ENCODE measurements at places on chromosomes 2 and 18. TPM values are rescaled to one million over a fixed set of nuclear protein-coding genes. Genes with fewer than 3 reads are reported as not detected.

- DNase-seq = no peak
These were observed 22.7 kb upstream of the NFU1 start for GRCh38 chr2:69459936-69460335.

Gene UGT1A8
- not detected for total RNA-seq

Gene IMPA2
- 25.8 TPM for total RNA-seq

DNA sequence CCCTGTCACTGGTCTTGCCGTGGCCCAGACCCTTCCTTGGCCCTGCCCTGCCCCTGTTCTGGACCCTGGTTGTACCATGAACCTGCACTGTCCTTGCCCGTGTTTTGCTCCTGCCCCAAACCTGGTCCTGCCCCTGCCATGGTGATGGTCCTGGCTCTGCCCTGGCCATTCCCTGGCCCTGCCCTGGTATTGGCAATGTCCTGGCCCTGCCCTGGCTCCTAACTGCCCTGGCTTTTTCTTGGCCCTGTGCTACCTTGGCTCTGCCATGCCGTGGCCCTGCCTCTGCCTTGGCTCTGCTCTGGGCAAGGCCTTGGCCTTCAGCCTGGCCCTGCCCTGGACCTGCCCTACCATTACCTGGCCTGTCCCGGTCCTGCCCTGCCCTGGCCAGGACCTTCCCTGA is 5.5 kb upstream of the ANKRD62 start:
- no peak for DNase-seq

GRCh38 chr18:21112140-21112473 is 494 bp upstream of the ROCK1 start:
- no peak for DNase-seq

GRCh38 chr2:12617366-12617765 is 99.4 kb upstream of the TRIB2 start:
- no peak for DNase-seq

Gene TMEM214
- 71.8 TPM for total RNA-seq

Gene LYG2
- total RNA-seq = not detected

DNA sequence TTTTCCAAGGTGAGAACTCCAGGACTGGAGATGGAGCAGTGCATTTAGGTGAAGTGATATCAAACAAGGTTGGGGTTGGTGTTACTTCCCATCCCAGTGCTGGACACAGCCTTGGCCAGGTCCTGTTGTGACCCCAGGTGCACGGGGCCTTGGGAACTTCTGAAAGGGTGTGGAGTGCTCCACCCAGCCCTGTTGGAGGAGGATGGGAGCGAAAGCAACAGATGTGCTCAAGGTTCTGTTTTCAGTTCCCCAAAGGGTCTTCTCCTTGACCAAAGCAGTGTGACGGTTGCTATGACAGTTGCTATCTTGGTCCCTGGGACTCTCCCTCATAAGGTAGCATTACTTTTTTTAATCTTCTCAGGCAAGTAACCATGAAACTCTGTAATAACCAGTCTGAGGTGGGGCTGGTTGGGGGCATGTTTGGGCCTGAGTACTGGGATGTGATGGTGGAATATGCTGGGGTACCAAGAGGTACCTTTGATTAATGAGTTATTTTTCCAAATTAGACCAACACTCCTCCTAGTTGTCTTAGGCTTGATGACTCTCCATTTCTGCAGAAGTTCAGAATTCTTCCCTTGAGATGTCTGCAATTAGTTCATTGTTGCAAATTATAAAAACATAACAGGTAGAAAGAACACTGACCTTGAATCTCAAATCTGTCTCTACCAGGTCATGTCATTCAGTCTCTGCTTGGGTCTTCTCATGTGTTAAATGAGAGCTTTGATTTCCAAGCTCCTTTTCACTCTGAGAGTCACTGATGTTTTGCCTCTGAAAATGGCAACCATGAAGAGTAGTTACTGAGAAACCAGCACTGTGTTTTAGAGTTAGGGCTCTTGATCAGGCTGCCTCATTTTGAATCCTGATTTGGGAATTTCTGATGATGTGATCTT is 154.5 kb downstream of the RPIA start:
- DNase-seq = no peak

DNA sequence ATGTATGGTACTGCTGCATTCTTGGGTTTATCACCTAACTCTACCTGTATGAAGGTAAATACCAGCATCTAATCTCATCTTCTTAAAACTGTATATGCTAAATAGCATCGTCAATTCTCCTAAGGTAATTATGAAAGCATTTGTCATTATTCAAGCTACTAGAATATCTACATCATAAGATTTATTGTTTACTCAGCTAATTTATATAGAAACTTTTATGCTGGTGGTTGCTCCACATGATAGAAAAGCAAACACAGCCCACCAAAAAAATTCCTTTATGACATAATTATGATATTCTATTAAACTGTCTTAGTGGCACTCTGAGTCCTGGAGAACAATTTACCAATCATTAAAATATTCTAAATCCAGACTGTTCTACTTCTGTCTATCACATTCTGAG is 1226.1 kb upstream of the NRXN1 start:
- DNase-seq = no peak

Gene SGPP2
- total RNA-seq = 33.7 TPM

Gene ARL5A
- total RNA-seq = 95.2 TPM

DNA sequence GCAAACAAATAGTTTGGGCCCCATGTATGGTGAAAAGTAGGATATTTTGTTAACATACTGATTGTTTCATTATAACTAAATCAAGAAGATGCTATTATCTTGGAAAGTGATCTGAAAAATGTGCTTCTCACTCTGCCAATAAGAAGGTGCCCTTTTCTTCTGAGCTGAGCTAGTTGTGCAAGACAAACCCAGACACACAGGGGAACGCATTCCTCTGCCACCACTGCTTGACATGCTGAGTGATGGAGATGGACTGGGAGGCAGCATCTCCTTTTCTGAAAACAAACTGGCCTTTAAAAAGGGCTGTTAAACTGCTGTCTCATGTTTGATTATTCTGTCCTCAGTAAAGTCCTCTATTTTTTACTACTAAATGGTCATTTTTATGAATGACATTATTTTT is 1989.9 kb upstream of the CELF4 start:
- DNase-seq = no peak

Gene ALPP
- total RNA-seq = not detected

Gene MROH2A
- total RNA-seq = not detected

Gene LOXL3
- 12.8 TPM for total RNA-seq

DNA sequence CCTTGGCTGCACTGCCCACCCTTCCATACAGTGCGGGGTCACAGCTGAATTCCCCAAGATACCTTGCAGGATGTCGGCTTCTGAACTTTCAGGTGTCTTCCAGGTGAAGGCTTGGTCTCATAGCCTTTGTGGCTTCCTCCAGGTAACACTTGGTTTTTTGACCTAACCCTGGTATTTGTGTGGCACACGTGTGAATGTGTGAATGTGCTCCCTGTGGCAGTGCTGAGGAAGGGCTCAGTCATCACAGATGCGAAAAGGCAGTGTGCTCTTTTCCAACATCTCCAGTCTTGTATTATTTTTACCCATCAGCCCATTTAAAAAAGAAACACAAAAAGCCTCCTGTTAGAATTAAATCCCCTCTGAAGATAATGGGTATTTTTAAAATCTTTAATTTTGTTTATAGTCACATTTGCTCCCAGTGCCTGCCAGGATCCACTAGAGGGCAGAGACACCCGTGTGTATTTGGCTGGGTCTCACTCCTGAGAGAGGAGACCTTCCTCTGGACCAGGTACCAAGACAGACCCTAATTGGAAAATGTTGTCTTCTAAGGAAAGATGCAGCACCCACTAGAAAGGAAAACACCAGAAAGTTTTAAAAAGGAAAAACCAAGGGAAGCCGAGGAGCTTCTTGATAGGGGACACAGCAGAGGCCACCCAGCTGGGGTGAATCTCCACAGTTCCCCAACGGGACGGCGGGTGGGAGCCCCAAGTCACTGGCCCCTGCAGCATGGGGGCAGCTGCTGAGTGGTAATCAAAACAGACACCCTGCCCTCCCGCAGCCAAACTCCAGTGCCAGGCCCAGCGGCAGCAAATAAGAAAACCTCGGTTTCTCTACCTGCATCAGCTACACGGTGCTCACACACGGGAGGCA is 27.7 kb downstream of the FAM110C start:
- DNase-seq = no peak

- DNase-seq = no peak
These were observed 258.5 kb downstream of the RND3 start for GRCh38 chr2:150228936-150229335.

Gene LINC00305
- total RNA-seq = not detected

Gene PPM1G
- 51.7 TPM for total RNA-seq

DNA sequence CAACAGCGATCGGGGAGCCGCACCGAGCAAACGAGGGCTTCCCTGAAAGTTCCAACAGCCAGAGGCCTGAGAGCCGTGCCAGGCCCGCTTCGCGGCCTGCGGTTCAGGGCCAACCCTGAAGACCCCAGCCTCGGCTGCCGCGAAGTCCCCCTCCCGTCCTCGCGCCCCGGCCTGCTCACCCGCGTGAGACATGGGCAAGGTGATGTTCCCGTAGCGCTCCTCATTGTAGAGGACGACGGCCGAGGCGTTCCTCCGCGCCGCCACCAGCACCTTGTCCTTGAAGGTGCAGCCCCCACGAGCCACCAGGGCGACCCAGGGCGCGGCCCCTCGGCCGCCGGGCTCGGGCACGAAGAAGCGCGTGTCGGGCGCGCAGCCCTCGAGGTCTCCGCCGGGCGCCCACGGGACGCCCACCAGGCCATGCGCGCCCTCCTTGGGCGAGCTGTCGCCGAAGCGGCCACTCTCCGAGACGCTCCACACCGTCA is 510 bp downstream of the RNF149 start:
- DNase-seq = peak; percentile 26

Gene PUM2
- 40.4 TPM for total RNA-seq

Gene GNAL
- total RNA-seq = 2.9 TPM

DNA sequence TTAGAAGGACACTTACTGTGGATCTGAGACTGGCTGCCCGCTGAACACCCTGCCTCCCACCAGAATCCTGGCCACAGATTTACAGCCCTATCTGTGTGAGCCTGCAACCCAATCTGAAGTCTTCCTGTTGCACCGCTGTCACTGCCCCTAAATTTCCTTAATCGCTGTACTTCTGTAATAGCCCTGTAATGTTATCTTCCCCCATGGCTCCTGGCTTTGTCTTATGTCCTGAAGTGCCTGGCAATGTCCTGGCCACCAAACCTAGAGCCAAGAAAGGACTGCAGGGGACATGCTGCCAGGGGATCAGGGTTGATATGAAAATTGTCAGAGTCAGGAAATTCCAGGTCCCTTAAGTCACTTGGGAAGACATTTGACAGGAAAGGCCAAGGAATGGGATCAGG is 52.7 kb downstream of the FHOD3 start:
- no peak for DNase-seq

Gene ANO7
- 2.3 TPM for total RNA-seq

DNA sequence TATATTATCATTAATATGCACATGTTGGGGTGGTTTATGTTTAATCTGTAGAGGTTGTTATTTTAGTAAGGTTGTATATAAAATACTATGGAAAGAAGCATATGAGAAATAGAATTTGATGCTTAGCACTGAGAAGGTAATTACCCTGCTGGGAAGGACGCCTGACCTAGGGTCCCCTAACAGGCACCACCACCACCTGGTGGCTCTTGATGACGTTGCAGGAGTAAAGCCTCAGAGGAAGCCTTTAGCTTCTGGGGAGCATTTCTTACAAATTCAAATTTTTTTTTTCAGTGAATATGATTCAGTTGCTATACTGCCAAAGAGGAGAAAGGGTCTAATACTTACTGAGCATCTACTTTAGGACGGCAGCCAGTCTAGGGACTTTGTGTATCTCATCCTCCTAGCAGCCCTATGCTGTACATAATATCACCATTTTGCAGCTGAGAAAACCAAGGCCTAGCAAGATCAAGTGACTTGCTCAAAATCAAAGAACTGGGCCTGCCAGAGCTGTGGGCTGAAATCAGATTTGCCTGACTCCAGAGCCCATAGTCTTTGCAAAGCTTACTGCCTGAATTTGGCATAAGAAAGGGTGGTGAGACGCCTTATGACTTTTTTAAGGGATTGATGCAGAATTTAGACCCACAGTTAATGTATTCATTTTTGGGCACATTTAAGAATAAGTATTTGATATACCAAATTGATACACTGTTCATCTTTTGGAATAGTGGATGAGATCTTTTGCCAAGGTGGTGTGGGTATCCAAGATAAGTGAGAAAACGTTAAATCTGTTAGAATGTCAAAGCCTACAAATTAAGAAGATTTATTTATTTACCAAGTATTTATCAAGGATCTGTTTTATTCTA is 78.8 kb upstream of the GAREM1 start:
- DNase-seq = peak; percentile 32

GRCh38 chr2:25567406-25567805 is 106.0 kb downstream of the DTNB start:
- no peak for DNase-seq

DNA sequence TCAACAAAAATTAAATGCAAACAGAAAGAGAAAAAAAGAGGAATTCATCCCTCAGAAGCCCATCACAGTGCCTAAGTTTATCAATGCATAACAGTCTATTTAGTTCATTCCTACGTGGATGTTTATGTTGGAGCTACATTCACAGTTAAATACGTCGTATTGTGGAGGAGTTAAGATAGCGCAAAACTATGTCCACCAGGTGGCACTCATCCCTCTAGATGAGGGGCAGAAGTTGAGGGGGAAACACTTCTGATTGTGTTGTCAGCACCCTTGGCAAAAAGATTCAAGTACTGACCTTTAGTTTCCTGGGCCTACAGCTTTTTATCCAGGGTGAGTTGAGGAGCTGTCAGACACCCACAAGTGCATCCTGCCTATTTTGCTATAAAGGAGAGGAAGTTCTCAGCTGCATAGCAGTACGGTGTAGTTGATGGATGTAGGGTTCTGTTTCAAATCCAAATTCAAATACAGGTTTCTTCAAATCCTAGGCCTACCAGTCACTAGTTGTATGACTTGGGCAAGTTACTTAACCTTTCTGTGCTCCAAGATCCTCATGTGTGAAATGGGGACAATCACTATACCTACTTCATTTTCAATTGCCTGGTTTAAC is 26.8 kb upstream of the MYO1B start:
- peak; percentile 66 for DNase-seq

GRCh38 chr2:178298785-178299212 is 104.5 kb downstream of the OSBPL6 start:
- no peak for DNase-seq

Gene KCNJ13
- total RNA-seq = not detected

Gene HOXD12
- total RNA-seq = not detected

DNA sequence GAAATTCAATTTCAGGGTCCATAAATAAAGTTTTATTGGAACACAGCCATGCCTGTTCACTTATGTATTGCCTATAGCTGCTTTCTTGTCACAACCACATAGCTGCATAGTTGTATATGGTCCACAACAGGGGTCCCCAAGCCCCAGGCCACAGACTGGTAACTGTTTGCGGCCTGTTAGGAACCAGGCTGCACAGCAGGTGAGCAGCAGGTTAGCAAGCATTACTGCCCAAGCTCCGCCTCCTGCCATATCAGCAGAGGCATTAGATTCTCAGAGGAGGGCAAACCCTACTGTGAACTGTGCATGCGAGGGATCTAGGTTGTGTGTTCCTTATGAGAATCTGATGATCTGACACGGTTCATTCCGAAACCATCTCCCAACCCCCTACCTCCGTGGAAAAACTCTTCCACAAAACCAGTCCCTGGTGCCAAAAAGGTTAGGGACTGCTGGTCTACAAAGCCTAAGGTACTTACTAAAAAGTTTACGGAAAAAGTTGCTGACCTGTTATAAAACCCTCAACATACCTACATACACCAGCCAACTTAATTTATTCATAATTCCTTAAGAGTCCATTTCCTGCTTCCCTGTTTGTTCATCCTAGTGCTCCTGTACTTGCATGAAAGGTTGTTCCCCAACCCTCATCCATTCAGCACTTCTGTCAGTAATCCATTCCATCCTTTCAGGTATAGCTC is 40.1 kb downstream of the NDUFAF7 start:
- no peak for DNase-seq

Gene NOSTRIN
- total RNA-seq = 36.0 TPM

Gene LHCGR
- total RNA-seq = not detected

GRCh38 chr2:32702303-32703064 is 74.6 kb downstream of the TTC27 start:
- peak; percentile 35 for DNase-seq

Data from adrenal gland (tissue), 19 donors.